ENCODE measurements at places on chromosomes 5 and 9.

DNA sequence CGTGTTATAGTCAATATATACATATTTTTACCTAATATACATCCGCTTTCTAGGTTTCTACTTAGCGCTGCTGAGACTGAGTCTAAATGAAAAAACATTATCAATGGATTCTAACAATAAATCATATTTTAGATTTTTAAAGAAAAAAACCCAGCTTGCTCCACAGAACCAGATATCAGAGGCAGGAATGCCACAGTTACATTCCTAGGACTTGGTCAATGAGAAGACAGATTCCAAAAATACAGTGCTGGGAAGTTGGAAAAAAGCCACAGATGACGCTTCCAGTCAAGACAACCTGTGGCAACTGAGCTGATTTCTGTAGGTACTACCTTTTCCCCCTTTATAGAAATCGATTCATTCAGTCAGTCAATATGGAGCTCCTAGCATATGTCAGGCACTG is 577 bp upstream of the CCDC112 start:
- no peak for DNase-seq

GRCh38 chr5:146751781-146752401 is 126.7 kb downstream of the PPP2R2B start:
- no peak for DNase-seq

DNA sequence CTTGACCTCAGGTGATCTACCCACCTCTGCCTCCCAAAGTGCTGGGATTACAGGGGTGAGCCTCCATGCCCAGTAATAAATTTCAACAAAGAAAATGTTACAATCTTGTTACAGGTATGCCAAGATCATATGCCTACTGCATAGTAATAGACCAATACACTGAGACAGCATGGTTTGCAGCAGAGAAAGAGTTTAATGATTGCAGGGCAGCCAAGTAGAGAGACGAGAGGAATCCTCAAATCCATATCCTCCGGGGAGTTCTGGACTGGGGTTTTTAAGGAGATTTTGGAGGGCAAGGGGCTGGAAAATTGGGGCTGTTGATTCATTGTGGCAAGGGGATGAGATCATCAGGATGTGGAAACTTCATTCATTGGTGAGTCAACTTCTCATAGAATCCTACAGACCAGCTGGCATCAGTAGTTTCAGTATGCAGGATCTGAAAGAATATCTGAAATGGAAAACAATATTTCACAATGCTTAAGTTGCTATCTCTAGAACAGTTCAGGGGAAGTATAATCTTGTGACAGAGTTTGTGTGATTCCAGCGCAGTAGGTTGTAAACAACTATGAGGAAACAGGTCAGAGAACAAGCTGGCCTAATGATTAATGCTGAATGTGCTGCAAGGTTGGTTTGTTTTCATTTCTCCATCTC is 14.8 kb upstream of the TUT7 start:
- peak; percentile 5 for DNase-seq

DNA sequence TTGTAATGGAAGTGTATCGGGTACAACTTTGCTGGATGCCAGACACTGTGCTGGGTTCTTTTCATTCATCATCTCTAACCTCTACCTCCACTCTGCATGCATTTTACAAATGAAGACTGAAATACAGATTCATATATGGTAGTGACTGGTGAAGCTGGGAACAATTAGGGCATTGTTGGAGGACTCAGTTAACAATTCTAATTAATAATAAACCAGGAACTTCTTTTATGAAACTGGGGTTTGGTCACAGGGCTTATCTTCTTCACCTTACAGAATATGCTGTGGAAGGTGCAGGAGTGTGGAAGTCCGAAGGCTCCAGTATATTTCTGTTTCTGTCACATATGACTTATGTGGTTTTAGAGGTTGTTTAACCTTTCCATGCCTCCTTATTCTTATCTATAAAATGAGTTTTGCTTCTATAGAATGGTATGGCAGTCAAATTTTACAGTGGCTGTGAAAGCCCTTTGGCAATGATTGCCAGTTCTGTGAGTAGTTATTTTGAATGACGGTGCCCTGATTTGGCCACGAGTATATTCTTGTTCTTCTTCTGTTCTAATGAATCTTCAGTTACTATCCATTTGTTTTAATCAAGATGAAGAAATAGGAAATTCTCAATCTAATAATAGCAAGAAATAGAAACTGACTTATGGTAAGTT is 284.7 kb downstream of the GABRB2 start:
- DNase-seq: no peak

GRCh38 chr9:126500600-126501382 is 112.9 kb upstream of the LMX1B start:
- DNase-seq: no peak

DNA sequence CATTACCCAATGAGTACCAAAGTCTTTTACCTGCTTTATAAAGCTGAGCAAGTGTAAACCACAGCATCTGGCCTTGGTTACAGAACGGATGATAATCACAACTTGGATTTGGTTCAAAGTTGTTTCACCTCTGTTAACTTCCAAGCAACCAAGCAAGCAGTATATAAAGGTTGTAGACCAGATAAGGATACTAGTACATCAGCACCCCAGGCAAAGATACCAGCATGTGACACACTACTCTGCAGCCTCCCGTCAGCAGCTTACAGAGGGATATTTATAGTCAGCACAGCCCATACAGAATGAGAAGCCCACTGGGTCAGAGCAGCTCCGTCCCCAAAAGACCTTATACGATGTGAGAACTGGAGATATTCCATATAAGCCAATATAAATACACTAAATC is 193.3 kb downstream of the SMARCA2 start:
- DNase-seq: no peak

- no peak for DNase-seq
Observed at GRCh38 chr9:117622347-117622746, 81.9 kb upstream of the TLR4 start.

- DNase-seq: no peak
Observed at GRCh38 chr5:87099968-87100367, 167.7 kb upstream of the RASA1 start.

GRCh38 chr5:133707629-133708028 is 95.3 kb upstream of the FSTL4 start:
- no peak for DNase-seq

DNA sequence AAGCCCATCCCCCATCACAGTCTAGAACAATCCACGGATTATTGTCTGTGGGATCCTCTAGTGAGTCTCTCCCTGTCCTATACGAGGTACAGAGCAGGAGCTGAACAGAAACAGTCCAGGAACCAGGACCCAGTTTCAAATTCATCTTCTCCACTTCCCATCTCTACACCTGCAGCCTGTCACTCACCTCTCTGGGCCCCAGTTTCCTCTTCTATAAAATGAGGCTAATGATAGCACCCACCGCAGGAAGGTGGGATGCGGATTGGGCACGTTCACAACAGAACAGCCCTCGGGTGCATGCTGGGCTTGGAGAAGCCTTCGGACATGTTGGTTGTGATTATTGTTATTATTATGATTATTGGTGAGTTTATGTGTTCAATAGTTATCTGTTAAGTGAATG is 78.5 kb downstream of the ANKRD33B start:
- DNase-seq: no peak

DNA sequence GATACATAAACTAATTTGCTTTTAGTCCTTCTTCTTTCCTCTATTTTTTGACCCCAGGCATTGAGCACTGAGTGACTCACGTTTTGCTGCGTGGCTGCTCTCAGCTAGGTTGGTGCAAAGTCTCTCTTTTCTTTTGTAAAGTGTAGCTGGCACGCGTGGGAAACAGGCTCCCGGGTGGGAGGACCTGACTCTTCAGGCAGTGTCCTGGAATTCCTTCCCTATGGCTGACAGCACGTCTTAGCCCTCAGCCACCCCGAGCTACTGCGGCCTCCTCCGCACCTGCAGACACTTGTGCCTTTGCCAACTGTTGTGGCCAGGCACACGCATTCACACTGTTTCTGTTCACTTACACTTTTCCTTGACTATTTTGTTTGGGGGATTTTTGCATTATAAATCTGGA is 877 bp upstream of the SCGB3A1 start:
- no peak for DNase-seq

- no peak for DNase-seq
Observed at GRCh38 chr5:23994581-23995370, 487.4 kb downstream of the PRDM9 start.

- no peak for DNase-seq
Observed at GRCh38 chr5:34624691-34625090, 31.4 kb upstream of the RAI14 start.

DNA sequence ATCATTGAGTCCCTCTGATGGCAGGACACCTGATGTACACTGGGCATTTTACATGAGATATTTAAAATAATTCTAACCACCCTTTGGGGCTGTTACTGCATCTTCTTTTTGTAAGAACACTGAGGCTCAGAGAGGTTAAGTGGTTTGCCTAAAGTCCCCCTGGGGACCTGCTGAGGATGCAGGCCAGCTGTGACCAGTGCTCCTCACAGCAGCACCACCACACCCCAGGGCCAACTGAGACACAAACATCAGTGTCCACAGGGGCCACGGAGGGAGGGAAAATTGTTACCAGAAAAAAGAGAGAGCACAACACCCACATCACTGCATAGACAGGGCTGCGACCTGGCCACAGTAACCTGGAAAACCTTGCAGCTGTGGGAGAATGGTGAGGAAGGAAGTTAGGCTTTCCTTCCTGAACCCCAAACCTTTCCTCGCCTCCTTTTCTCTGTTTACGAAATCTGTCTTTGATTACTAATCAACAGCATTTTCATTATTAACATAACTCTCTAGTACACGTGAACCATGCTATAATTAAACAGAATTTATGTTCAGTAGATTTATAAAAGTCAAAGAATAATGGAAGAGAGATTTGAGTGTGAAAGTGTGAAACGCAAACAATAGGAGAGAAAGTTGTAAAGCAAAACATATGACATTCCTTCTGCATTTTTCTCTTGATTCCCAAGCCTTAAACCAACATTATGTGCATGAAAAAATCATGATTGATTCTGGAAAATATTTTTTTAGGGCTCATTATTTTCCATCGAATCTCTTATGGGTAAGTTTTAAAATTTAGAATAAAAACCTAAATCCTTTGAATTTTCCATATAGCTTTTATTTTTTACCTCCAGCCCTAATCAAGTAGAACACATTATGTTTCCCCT is 228.1 kb upstream of the DAPK1 start:
- DNase-seq: no peak

GRCh38 chr5:159439002-159439401 is 108.7 kb upstream of the IL12B start:
- no peak for DNase-seq

DNA sequence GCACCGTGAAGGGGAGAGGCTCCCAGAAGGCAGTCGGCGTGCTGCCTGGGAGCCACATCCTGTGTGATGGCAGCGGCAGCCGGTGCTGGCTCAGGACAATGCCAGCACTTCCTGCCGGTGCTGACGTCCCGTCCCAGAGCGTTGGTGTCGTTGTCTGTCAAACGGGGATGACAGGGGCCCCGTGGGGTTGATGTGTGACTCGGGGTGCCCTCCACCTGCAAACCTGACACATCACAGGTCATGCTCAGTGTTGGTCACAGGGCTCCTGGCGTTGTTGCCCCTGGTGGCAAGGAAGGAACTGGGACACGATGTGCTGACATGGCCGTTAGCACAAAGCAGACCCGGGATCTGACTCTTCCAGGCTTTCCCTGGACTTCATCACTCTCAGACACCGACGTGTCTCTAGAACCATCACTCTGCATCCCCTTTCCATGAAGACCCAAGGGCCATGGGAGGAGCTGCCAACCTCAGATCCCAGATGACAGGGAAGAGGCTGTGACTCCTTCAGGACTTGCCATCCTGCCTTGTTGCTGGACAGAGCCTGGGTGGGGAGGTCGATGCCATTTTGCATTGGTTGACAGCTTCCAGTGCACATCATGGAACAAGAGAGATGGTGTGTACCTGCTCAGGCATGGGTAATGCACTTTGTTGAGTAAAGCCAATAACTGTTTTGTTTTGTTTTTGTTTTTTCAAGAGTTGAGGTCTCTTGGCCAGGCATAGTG is 21.5 kb downstream of the PLPP7 start:
- no peak for DNase-seq

DNA sequence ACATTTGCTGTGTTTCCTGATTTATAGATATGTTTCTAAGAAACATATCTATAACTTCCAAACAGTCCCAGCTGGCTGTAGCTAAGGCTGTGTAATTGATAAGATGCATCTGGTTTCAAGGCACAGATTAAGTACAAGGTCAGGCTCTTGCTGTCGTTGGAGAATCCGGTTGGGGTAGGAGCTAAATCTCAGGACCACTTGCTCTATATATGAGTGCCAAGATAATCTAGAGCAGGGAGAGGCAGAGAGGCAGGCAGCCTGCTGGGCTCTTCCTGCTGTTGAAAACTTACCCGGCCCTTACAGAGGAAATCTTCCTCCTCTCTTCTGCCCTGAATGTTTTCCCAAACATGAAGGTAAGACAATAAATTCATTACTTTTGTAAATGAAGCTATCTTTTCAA is at the start of gene C7:
TSS of gene C7 (plus strand) at position 234 of the 400 bp plus-strand sequence. CDS start at position 348, 114 bp downstream.
- no peak for DNase-seq

DNA sequence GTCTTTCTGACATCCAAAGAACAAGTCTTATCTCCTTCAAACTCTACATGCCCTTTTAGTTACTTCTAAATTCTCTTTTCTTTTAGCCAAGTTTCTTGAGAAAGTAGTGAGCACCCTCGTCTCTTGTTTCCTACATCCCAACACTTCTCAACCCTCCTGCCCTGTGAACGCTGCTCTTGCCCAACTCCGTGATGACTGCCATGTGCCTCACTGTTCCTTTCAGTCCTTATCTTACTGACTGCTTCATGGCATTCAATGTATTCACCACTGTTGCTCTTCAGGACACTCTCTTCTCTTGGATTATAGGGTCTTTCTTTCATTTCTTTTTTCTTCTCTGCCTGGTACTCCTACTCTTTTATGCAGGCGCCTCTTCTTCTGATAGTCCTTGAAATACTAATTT is 14.8 kb downstream of the C9 start:
- DNase-seq: no peak

- DNase-seq: no peak
Observed at GRCh38 chr5:115068239-115069086, 101.2 kb downstream of the TRIM36 start.

DNA sequence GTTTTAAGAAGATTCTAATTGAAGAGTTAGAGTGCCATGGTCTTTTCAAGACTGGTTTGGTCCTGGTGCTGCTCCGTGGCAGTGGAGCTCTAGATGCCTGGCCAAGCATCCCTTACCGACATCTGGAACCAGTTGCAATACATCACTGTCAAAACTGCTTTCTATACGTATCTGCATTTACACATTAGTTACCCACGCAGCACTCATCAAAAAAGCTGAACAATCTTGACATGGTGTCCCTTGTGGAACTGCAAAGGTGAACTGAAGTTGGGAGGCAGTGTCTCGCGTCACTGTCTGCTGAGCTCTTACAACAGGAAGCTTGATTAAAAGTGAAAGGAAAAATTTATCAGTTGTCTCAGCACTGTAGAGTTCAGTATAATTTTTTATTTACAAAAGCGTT is 82.6 kb downstream of the PBX3 start:
- peak; percentile 5 for DNase-seq

DNA sequence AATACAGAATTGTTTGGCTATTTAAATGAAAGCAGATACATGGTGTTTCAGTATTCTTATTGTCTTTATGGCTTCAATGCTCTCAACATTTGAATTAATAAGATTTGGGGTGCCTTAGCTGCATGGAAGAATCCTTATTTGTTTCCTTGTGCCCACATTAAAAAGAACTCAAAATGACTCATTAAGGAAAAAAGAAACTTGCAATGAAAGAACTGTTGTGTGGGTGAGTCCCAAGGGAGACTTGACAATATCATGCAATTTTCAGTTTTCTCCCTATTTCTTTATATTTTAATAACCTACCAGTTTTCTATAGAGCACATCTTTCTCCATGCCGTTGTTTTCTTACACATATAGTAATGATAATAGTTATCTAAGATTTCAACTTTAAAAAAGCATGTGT is 404.0 kb downstream of the PDE4D start:
- DNase-seq: no peak
